ENCODE measurements at places on chromosomes 1 and 21. TPM values are rescaled to one million over a fixed set of nuclear protein-coding genes. Genes with fewer than 3 reads are reported as not detected.
A peak's percentile ranks its signal among the peaks of the same experiment; 100 is the strongest.

DNA sequence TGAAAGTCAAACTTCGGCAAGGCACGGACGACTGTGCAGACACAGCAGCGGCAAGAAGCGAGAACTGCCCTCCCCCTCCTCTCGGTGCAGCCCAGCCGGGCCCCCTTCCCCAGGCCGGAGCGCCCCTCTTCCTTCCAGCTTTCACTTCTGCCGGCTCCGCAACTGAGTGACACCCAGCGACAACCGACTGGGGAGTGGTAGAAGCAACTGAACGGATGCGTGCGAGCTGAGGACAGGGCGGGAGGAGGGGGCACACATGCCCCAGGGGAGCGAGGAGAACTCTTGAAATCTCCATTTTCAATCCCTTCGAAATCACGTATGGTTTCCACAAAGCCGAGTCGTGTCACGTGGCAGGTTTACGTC, 146.6 kb downstream of the PGBD5 start:
- DNase-seq = no peak

OLIG2 gene
- not detected for total RNA-seq

C8A gene
- not detected for total RNA-seq

DNA sequence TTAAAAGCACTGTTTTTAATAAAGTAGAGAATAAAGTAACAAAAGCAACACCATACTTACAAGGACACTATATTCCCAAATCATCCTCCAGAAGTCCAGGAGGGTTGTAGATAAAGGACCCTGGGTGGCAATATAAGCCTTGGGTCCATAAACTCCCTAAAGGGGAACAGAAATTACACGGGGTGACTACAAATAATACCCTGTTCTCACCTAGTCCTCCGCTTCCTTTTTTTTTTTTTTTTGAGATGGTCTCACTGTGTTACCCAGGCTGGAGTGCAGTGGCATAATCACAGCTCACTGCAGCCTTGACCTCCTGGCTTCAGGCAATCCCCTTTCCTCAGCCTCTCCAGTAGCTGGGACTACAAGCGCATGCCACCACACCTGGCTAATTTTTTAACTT, 13.1 kb downstream of the PTPN22 start:
- DNase-seq = no peak

CFHR4 gene
- not detected for total RNA-seq

GRCh38 chr21:31644643-31645042, 14.8 kb upstream of the SOD1 start:
- DNase-seq = no peak

DNA sequence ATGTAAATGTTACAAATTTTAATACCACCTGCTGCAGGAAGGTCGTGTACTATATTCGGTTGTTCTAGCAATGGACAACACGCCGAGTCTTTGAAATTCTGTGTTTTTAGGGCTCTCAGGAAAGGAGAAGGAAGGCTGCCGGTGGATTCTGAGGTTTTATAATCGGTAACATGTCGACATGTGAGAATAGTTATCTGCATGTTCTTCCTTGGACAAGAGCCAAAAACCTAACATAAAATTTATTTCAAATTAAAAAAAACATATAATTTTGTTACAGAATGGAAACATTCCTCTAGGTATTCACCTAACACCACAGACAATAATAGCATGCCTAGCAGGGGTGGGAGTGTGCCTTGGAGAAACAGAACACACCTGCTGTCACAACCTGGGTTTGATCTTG, 4.8 kb downstream of the PSMG1 start:
- no peak for DNase-seq

KRTAP21-2 gene
- total RNA-seq = not detected

WNT3A gene
- total RNA-seq = not detected

- DNase-seq = peak; percentile 22
These were observed 6.1 kb downstream of the B3GALT6 start for GRCh38 chr1:1237874-1238701.

- DNase-seq = peak; percentile 38
These were observed 31.8 kb downstream of the DIPK1A start for GRCh38 chr1:92929461-92929860.

DNA sequence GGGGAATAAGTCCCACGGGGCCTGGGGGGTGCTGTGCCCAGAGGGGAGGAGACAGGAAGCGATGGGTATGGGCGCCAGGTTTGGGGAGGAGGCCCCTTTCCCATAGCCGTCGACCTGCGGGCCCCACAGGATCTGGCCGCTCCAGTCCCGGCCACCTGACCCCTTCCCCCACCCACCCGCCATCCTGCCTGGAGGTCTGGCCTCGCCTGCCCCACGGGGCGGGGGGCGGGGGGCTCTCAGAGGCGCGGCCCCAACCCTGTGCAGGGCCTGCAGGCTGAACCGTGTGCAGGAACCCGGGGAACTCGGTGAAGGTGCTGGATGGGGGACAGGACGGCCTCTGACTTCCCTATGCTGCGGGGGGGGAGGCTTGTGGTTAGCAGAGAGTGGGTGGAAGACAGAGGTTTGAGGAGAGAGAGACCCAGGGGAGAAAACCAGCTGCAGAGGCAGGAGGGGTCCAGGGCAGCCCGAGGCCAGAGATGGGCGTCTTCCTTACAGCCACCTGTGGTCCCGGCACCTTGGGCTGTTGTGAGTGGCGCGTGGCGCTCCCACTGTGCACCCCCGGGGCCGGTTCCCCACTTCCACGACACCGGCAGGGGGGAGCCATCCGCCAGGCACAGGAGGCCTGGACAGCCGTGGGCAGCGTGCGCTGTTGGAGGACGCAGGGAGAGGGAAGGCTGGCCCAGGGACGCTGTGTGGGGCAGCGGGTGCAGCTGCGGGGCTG, 2.5 kb upstream of the TNFRSF18 start:
- DNase-seq = no peak

- DNase-seq = peak; percentile 48
These were observed 506.3 kb downstream of the LMO4 start for GRCh38 chr1:87834941-87835340.

GRCh38 chr1:31702836-31703404, 897 bp downstream of the COL16A1 start:
- peak; percentile 38 for DNase-seq

GNAT2 gene
- not detected for total RNA-seq

CFAP74 gene
- not detected for total RNA-seq

- no peak for DNase-seq
These were observed 111.9 kb downstream of the CACNA1E start for GRCh38 chr1:181595234-181595633.

DNA sequence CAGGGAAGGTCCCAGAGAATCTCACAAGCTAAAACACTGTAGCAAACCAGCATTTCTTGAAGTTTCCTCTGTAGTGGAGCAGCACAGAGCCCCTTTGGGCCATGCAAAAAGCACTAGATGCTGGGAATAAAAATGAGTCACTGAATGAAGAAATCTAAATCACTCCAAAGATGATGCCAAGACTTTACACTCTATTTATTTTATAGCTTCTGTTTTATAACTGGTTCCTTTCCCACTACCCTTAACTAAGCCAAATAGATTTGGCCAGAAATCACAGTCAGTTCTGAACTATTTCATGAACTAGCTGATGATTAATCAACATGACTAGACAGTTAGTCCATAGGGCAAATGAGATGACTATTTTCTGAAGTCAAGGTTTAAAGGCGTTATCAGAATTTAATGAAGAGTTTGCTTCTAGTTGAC, 89.5 kb downstream of the SCMH1 start:
- DNase-seq = peak; percentile 91

- DNase-seq = peak; percentile 69
These were observed 37.7 kb upstream of the KCNJ15 start for GRCh38 chr21:38219049-38219628.

- peak; percentile 52 for DNase-seq
These were observed 266.2 kb upstream of the PLXNA2 start for GRCh38 chr1:208510192-208510952.

MIXL1 gene
- total RNA-seq = not detected

GRCh38 chr1:110057963-110058518, 12.4 kb downstream of the ALX3 start:
- no peak for DNase-seq

PRRX1 gene
- not detected for total RNA-seq

RAB7B gene
- 4.9 TPM for total RNA-seq

DNA sequence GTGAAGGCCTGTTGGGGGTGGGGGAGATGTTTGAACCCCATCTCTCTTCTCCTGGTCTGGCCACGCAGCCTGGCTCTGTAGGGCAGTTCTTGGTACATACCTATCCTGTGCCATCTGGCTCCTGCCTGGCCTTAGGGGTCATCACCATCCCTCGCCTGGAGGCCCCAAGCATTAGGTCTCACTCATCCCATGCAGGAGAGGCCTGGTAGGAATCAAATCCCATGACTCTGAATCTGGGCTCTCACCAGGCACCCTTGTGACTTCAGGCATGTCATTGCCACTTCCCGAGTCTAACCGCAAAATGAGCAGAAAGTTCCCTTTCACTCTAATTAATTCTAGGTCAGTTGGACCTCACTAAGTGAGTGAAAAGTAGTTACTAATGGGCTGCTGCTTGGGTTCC, 37.2 kb downstream of the ETNK2 start:
- DNase-seq = no peak

DNA sequence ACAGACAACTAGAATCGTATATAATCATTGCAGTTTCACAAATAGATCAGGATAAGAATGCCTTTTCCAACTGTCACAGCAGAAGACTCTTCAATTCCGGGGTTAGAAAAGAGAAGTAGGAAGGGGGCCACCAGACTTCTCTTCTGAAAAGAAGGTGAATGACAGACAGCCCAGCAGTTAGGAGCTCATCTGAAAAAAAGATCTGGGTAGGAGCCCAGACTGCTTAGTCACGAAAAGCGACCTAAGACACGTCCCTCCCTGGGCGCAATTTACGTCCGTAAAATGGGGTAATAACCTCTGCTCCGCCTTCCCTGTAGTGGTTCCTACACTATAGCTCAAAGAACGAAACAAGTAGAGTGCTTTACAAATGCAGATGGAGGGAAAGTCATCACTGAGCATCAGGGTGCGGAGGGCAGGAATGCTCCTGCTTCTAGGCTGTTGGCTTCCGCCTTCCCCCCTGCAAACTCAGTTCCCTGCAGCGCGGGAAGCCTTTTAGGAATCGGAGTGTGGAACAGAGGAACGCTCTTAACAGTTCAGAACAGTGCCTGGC, 582 bp downstream of the ORC1 start:
- peak; percentile 87 for DNase-seq

DNA sequence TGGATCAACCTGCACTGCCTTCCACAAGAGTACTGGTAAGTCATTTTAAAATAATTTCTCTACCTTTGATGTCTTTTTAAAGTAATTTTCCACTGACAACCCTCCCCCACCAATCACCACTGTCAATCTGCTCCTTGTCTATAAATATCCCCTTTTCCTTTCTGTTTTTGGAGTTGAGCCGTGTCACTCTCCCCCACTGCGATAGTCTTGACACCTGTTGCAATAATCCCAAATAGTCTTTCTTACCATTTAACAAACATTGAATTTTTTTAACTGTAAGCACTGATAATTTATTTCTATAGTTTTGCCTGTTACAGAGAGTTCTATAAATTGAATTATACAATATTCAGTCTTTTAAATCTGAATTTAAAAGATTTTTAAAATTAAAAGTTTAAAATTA, 420.9 kb downstream of the COL11A1 start:
- no peak for DNase-seq

IL19 gene
- total RNA-seq = not detected

DNA sequence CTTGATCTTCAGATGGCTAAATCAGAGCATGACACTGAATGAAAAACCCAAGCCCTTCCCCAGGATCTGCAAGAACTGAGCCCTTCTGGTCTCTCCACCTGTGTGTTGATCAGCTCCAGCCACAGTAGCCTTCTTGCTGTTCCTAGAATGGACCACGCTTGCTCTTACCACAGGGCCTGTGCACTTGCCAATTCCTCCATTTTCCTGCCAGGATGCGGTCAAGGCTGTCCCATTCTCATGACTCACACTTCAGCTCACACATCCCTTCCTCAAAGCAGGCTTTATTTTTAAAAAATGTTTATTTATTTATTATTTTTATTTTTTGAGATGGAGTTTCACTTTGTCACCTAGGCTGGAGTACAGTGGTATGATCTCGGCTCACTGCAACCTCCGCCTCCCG, 43.6 kb upstream of the GRHL3 start:
- DNase-seq = peak; percentile 28

- no peak for DNase-seq
These were observed 108.8 kb upstream of the MAGI3 start for GRCh38 chr1:113281550-113281949.

DNA sequence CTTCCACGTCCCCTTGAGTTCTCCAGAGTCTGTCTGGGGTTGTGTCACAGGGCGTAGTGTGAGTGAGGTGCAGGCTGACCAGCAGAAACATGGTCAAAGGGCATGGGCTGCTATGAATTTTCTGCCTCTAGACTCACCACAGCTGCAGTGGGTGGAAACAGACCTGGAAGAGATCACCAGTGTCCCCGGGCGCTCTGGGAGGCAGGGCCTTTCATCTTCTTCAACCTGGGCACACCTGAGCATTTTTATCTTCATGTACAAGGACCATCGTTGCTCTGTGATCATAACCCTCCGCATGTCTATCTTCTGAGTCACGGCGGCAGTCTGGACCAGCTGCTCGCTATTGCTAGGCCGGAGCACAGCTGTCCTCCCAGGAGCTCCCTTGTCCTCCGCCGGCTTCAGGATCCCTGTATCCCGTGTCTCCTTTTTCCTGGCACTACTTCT, 29.6 kb downstream of the DEGS1 start:
- DNase-seq = no peak

AVPR1B gene
- total RNA-seq = not detected

KCNJ9 gene
- total RNA-seq = 0.13 TPM

PPFIA4 gene
- 4.2 TPM for total RNA-seq

DNA sequence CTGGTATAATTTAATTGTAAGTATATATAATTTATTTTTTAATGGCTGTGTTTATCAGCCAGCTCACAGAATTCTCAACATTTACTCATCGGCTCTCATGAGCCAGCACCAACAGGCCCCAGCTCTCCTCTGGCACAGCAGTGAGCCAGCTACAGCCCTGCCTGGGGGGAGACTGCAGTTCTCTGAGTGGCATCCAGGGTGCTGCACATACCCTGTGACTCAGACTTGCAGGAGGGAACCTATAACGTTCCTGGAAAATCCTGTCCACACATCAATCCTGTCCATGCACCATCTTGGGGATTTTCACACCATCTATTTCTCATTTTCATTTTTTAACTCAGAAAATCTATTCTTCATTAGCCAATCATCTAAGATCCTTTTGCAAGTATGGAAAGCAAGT, 36.5 kb downstream of the FHAD1 start:
- DNase-seq = peak; percentile 97
